ENCODE measurements at places on chromosomes 3 and 15. TPM values are rescaled to one million over a fixed set of nuclear protein-coding genes. Genes with fewer than 3 reads are reported as not detected.

GRCh38 chr3:24828551-24828950 is 333.9 kb upstream of the THRB start:
- DNase-seq, result no peak

DNA sequence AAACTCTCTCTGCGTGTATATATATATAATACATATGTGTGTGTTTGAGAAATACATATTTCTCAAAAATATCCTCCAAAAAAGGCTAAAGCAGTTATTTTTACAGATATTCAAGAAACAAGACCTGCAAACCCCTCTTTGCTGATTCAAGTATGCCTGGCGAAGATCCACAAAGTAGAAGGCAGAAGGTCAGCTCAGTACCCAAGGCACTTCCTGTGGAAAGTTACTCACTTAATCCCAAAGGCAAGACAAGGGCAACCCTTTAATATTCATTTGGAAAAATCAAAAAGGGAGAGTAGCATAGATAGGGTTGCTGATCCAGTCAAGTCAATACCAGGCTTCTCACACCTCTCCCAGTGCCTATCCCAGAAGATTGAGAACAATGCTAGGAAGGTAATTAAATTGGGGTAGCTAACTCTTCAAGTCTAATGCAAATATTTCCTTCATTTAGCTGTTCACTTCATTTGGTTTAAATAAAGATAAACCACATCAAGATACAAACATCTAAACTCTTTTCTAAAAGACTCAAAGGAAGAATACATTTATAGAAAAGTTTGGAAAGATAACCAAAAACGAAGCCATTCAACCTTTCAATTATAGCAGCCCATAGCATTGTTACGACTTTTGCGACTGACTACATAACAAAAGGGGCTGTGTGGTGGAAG is 7.2 kb downstream of the COX17 start:
- no peak for DNase-seq

Gene TRPM1
- polyA plus RNA-seq, result 0.18 TPM

GRCh38 chr3:127212231-127212630 is 19.3 kb downstream of the PRR23E start:
- DNase-seq, result no peak

Gene OSTN
- 5.3 TPM for polyA plus RNA-seq

DNA sequence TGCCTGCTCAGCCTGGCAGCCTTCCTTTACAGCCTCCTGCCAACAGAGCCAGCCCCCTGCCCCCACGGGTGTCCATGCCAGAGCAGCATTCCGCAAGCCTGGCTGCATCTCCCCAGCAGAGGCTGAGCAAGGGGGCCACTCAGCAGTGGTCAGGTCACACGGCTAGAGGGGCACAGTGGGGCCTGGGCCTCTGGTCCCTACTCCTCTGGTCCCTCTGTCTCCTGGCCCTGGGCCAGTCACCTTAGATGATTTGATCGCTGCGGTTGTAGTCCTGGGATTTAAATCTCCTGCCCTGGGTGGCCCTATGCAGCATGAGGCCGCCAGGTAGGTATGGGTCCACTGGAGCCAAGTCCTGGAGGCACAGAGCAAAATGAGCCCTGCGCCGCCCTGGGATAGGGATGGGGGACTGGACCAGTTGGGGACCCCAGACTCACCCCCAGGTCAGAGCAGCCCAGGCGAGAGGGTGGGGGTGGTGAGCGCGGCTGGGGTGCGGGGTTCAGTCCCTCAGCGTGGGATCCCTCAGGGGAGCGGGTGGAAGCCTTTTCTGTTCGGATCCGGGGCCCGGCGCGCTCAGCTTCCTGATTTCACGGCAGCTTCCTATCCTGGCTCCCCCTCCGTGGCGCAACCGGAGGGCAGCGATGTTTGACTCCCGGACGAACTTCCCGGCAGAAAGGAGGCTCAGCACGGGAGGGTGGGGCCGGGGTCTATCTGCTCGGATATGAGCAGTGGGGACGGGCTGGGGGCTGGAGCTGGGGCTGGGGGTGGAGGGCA is at the start of gene ZBTB47:
ZBTB47 (plus strand) TSS at position 138 of the 771 bp plus-strand sequence. CDS start 4,659 bp downstream, outside the sequence.
- DNase-seq, result no peak
